ENCODE measurements at places on chromosomes 2 and 18.

DNA sequence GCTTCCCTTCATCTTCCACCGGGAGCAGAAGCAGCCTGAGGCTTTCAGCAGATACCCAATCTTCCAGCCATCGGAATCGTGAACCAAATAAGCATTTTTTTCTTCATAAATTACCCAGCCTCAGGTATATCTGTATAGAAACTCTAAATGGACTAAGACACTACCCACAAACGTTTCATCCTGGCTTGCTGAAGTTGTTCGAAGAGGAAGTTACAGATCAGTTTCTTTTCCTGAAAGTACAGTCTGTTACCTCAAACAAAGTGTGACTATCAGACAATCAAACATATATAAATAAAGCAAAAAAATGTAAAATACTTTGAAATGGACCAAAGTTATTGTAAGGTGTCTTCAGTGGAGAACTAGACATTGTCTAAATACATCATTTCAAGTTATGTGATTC is 97.9 kb downstream of the MREG start:
- no peak for DNase-seq

DNA sequence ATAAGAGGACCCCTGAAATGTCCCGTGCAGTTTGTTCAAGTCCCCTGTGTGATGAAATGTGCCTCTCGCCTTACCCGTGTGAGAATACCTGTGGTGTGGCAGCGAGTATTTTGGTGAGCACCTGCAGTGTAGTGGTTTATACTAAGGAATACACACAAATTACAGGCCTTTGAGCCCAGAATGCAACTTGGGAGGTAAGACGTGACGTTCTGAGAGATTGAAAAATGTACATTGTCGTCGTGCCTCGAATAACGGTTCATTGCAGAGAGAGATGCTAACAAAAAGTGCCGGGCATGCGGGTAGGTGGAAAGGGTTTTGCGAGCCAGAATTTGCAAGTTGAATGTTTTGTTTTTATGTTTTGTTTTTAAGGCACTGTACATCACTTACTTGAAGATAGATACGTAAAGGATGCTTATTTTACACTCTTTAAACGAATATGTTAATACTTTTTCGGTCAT is 867 bp downstream of the RBBP8 start:
- no peak for DNase-seq

DNA sequence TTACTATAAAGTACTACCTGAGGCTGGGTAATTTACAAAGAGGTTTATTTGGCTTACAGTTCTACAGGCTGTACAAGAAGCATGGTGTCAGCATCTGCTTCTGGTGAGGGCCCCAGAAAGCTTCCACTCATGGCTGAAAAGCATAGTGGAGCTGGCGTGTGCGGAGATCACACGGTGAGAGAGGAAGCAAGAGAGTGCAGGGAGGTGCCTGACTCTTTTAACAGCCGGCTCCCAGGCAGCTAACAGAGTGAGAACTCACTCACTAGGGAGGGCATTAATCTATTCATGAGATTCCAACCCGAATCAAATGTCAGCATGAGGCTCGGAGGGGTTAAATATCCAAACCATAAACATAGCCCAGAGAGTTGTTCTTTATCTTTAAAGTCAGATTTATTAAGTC is 117.3 kb downstream of the LDLRAD4 start:
- DNase-seq = no peak

GRCh38 chr2:225192869-225193268 is 150.6 kb upstream of the DOCK10 start:
- DNase-seq = no peak

GRCh38 chr2:222318712-222319585 is 20.2 kb upstream of the PAX3 start:
- peak; percentile 54 for DNase-seq

DNA sequence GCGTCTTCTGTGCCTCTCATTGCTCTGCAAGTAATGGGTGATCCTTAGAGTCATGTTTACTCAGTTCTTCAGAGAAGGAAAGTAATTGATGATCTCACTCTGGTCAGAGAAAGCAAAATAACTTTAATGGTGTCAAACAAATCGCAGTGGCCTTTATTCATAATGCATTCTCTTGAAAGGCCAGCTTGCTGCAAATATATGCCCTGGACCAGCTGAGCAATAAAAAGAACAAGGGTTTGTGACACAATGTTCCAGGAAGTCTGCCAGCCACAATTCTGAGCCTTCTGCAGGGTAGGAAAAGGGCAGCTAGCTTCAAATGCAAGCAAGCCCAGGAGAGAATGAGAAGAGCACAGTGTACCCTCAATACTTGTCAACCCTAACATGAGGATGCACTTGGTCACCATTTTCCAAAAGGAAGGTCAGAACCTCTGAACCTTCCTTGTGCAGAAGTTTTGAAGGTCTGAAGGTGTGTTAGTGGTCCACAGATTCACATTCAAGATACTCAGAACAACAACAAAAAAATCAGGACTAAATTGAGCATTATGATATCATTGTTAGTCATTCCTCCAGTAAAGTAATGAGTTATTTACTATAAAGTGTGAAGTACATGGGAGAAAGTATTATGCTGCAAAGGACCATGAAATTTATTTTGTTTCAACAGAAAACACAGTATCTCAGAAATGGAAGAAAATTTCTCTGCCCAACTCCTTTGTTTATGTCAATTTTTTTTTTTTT is 355.6 kb downstream of the PAX3 start:
- peak; percentile 12 for DNase-seq

- no peak for DNase-seq
Observed at GRCh38 chr18:61606759-61607158, 273.5 kb downstream of the CDH20 start.

GRCh38 chr18:62522178-62522503 is 684 bp upstream of the ZCCHC2 start:
- peak; percentile 23 for DNase-seq
